ENCODE measurements at places on chromosomes 7 and 10.
A peak's percentile ranks its signal among the peaks of the same experiment; 100 is the strongest.

- no peaks in the 10 kb centered on the region for H3K36me3 ChIP-seq
- H3K4me3 ChIP-seq = no peak overlapping the region
- H3K4me1 ChIP-seq = peaks cover 7% of the 10 kb centered on the region
- H3K27me3 ChIP-seq = no peaks in the 10 kb centered on the region
- no peak overlapping the region for H3K27ac ChIP-seq
These were observed 10.5 kb upstream of the SRPK2 start for GRCh38 chr7:105399043-105399725.

- peaks cover 13% of the 10 kb centered on the region for H3K4me1 ChIP-seq
- no peak for DNase-seq
- H3K27ac ChIP-seq = no peak overlapping the region
- H3K27me3 ChIP-seq = no peaks in the 10 kb centered on the region
- no peaks in the 10 kb centered on the region for H3K36me3 ChIP-seq
- no peak overlapping the region for H3K4me3 ChIP-seq
These were observed 121.8 kb downstream of the CUX1 start for GRCh38 chr7:101939136-101939695.

- H3K36me3 ChIP-seq = no peaks in the 10 kb centered on the region
- DNase-seq = no peak
- no peaks in the 10 kb centered on the region for H3K4me1 ChIP-seq
- no peak overlapping the region for H3K27ac ChIP-seq
- H3K4me3 ChIP-seq = no peak overlapping the region
- no peaks in the 10 kb centered on the region for H3K27me3 ChIP-seq
These were observed 199.6 kb upstream of the CELF2 start for GRCh38 chr10:10818082-10818481.

DNA sequence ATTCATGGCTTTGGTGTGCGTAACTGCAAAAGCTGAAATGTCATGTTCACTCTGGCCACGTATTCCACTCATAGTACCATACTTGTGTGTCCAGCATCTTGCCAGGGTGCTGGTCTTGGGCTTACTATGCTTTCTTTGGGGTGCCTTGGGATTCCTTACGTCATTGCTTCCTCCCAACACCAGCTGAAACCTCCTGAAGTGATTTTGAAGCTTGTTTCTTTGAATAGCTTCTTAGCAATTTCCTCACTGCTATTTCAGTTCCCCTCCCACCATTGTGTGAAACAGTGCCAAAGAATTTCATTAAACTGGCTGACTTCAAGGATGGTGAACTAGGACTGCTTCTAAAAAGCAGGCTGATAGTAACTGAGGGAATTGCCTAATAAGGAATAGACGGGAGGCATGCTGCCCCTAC is 36.9 kb downstream of the ENTPD1 start:
- H3K4me3 ChIP-seq = no peak overlapping the region
- no peaks in the 10 kb centered on the region for H3K36me3 ChIP-seq
- no peaks in the 10 kb centered on the region for H3K27me3 ChIP-seq
- H3K27ac ChIP-seq = peak overlapping the region; percentile 18
- peaks cover 31% of the 10 kb centered on the region for H3K4me1 ChIP-seq

- no peaks in the 10 kb centered on the region for H3K36me3 ChIP-seq
- no peak for DNase-seq
- no peak overlapping the region for H3K4me3 ChIP-seq
- no peaks in the 10 kb centered on the region for H3K4me1 ChIP-seq
- no peak overlapping the region for H3K27ac ChIP-seq
These were observed 50.9 kb downstream of the ZNF467 start for GRCh38 chr7:149722356-149722957.

GRCh38 chr10:5902511-5903274 is 12.7 kb downstream of the FBH1 start:
- no peaks in the 10 kb centered on the region for H3K36me3 ChIP-seq
- no peak for DNase-seq
- H3K4me3 ChIP-seq = no peak overlapping the region
- no peaks in the 10 kb centered on the region for H3K27me3 ChIP-seq
- no peak overlapping the region for H3K27ac ChIP-seq
- H3K4me1 ChIP-seq = no peaks in the 10 kb centered on the region

DNA sequence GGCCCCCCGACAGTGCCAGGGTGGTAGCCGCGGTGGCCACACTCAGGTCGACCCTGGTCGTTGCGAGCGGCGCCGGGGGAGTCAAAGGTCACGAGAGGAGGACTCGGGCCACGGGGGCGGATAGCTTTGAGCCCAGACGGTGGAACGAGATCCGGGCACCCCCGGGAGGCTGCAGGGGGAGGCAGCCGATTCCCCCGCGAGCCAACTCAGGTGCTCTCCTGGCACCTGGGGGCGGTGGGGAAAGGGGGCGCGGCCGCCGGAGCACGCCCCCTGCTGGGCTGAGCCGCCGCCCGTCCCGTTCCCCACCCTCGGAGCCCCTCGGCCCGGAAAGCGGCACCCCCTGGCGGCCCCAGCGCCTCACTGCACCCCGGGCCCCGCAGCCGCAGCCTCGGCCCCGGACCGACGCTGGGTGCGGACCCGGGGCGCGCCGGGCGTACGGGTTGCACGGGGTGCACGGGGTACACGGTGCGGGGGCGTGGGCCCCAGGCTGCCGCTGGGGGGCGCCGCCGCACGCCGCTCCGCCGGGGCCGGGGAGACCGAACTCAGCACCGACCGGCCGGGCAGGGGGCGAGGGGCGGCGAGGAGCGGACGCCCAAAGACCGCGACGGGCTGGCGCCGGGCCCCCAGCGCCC is 521 bp upstream of the NYAP1 start:
- DNase-seq = peak; percentile 55
- no peak overlapping the region for H3K27ac ChIP-seq
- peaks cover 14% of the 10 kb centered on the region for H3K4me1 ChIP-seq

DNA sequence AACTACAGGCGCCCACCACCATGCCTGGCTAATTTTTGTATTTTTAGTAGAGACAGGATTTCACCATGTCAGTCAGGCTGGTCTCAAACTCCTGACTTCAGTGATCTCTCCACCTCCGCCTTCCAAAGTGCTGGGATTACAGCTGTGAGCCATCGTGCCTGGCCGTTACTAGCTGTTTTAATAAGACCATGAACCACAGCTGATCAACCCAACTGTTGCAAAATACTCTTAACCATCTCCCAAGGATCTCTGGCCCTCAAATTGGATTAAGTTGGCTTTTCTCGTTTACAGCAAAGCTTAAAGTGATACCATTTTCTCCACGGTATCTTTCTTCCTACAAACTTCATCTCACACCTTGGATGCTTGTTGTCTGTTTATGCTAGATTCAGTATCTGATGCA is 18.3 kb downstream of the ZFAND2A start:
- H3K27ac ChIP-seq = no peak overlapping the region
- no peak overlapping the region for H3K4me3 ChIP-seq
- no peak for DNase-seq
- H3K27me3 ChIP-seq = no peaks in the 10 kb centered on the region
- peaks cover 25% of the 10 kb centered on the region for H3K4me1 ChIP-seq

- no peaks in the 10 kb centered on the region for H3K36me3 ChIP-seq
- no peak overlapping the region for H3K4me3 ChIP-seq
- DNase-seq = peak; percentile 5
These were observed 50.1 kb upstream of the ELN start for GRCh38 chr7:73977619-73978618.
